ENCODE measurements at places on chromosomes 2 and 18. TPM values are rescaled to one million over a fixed set of nuclear protein-coding genes. Genes with fewer than 3 reads are reported as not detected.

DNA sequence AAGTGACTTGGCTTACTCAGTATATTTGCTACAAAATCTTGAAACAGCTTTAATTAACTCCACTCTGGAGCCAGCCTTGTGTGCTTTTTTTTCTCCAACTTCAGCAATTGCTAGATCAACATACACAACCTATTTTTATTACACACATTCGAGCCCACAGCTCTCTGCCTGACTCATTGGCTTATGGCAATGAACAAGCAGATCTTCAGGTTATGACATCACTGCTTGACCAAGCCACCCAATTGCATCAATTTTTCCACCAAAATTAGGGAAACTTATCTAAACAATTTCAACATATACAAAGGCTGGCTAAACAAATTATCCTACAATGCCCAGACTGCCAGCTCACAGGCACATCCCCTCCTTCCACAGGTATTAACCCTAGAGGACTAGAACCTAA is 39.6 kb upstream of the PDK1 start:
- no peak overlapping the region for H3K4me3 ChIP-seq
- peaks cover 71% of the 10 kb centered on the region for H3K36me3 ChIP-seq
- H3K27me3 ChIP-seq = peaks cover 6% of the 10 kb centered on the region
- no peak overlapping the region for H3K27ac ChIP-seq

The CYP26B1 gene
- 1.2 TPM for total RNA-seq

DNA sequence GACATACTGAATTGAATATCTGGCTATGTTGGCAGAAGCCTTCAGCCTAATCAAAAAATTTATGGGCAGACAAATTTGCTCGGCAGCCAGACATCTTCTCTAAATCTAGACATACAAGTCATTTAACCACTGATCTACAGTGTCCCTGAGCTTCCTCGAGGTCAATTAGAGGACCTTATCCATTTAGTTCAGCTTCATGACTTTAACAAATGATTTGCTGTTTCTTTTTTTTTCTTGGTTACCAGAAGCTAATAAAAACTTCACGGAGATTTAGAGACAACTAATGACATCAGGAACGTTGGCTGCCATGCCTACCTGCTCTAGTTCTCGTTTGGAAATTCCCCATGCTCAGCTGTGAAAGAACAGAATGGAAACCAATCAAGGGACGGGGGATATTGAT is 223.8 kb downstream of the BCL2 start:
- H3K27me3 ChIP-seq = peaks cover 8% of the 10 kb centered on the region
- no peak for DNase-seq
- H3K36me3 ChIP-seq = no peaks in the 10 kb centered on the region
- H3K27ac ChIP-seq = no peak overlapping the region
- H3K4me3 ChIP-seq = no peak overlapping the region

DNA sequence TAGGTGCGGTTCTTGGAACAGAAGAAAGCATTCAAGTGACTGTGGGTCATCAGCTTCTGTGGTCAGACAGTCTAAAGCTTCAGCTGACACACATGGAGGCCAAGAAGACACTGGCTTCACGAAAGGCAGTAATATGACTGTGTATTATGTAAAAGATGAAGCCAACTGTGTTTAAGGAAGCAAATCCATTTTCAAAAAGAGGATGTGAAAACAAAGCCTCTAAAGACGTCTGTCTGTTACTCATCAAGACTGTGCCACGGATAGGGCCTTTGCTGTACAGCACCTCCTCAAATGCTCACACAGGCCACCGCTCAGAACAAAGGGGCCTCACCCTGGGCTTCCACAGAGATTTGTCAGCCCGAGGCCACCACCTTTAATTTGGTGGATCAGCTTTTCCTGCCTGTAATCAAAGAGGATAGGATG is 21.1 kb upstream of the TMEM163 start:
- H3K4me1 ChIP-seq = peaks cover 3% of the 10 kb centered on the region
- no peaks in the 10 kb centered on the region for H3K36me3 ChIP-seq
- no peak overlapping the region for H3K4me3 ChIP-seq
- no peak for DNase-seq
- no peak overlapping the region for H3K27ac ChIP-seq

The IL1A gene
- total RNA-seq = 0.26 TPM

All from endothelial cell (in vitro differentiated cells).